ENCODE measurements at places on chromosomes 3 and 15.

DNA sequence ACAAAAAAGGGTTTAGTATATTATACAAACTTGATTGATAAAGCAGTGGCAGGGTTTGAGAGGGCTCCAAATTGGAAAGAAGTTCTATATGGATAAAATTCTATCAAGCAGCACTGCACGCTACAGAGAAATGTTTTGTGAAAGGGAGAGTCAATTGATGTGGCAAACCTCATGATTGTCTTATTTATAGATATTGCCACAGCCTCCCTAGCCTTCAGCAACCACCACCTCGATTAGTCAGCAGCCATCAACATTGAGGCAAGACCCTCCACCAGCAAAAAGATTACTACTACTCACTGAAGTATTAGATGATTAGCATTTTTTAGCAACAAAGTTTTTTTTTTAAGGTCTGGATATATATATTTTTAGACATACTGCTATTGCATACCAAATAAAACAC, 296.7 kb downstream of the CHST2 start:
- DNase-seq, result no peak

DNA sequence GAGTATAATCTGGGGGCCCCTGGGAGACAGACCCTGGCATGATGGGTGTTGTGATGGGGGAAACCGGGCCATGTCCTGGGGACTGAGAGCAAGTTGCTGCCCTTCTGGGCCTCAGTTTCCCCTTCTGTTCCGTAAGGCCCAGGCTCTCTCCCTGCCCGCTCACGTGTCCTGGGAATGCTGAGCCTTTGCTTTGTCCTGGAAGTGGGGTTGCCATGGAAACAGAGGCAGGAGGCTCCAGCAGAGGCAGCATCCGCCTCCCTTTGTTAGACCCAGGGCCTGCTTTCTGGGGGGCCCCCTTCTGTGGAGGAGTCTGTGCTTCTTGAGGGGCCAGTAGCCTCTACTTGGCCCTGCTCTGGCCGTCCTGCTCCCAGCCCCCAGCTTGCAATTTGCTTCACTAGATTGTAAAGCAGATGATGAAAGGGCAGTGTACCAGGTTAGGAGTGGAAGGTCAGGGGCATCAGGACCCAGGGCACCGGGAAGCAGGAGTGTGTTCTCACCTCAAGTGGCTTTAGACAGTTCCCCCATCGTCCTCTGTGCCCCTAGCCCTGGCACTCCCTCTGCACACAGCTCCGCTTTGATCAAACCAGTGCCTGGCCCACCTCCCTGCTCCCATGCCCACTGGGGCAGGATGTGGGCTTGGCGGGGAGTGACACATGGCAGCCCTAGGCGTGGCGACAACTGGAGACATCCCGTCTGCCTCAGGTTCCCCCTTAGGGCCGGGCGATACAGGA, 105.6 kb downstream of the FBLN2 start:
- DNase-seq, result no peak

DNA sequence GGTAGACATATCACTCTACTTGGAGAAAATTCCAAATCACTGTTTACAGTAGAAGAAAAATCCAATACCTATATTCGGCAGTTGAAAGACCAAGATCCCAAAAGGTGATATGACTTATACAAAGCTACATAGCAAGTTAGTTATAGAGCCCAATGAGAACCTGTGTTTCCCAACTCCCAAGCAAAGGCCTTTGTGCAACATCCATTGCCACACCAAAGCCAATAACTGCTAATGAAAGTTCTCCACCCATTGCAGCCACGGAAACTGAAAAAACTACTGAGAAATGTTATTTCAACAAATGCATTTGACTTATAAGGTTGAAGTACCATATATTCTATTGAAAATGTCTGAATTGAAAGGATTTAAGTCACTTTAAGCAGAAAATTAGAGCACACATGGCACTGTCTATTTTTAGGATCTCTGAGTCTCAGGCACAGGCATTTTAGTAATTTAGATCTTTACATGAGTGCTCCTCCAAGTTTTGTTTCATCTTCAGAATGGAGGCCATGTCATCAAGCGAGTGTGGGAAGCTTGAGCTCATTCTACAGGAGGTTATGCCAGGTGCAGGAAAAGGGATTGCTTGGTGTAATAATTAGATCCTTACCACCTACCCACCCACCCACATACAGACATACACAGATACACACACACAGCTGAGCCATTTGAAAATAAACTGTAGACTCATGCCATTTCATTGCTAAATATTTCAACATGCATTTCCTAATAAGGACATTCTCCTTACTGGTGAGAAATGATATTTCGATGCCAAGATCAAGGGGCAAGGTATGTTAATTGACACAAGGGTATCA, 19.7 kb upstream of the ANO10 start:
- DNase-seq, result peak; percentile 29

DNA sequence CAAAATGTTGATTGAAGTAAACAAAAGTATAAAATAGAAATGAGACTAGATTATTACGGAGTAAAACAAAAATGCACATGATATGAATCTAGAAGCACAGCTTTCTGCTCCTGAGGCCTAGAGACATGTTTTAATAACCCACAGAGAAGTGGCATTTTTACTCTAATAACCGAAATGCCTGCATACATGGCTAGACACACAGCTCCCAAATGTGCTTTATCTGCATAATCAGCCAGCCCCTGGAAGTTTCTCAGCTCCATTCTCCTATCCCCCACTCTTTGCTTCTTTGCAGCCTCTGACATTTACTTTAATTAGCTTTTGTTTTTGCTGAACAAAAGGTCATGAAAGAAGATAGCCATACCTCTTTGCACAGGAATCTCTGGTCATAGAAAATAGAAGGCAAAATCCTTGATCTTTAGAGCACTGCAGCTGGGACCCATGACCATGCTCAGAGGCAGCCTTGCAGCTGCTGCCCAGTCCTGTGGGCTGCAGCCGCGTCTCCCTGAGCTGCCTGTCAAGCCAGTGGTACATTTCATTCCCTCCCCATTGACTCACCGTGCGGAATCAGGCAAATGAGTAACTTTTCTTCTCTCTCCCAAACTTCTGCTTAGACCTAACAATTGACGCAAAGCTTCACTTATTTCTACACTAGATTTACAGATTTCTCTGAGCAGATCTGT, at the start of gene VEPH1:
TSS of gene VEPH1 (minus strand) at position 501 of the 680 bp plus-strand sequence. CDS start 8,067 bp downstream, outside the sequence.
- no peak for DNase-seq

DNA sequence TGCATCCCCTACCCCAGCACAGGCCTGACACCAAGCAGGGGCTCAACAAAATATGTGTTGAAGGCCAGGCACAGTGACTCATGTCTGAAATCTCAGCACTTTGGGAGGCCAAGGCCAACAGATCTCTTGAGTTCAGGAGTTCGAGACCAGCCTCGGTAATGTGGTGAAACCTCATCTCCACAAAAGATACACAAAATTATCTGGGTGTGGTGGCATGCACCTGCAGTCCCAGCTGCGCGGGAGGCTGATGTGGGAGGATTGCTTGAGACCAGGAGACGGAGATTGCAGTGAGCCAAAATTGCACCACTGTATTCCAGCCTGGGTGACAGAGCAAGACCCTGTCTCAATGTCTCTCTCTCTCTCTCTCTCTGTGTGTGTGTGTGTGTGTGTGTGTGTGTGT, 30.7 kb upstream of the CYP11A1 start:
- no peak for DNase-seq

DNA sequence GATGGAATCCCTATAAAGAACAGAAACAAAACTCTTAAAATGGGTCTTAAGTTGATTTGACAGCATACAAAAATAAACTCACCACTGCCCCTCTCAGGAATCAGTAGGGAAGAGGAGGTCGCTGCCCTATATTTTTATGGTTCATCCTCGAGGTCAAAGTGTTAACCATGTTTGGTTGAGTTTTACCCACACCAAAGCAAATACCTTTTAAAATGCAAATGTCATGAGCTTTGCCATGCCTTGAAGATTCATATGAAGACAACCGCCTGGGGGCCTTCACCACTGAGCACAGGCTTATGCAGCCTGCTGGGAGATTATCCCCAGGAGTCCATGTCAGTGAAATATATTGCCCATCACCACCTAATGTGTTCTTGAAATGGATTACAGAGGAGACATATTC, 66.1 kb downstream of the GLB1 start:
- DNase-seq, result peak; percentile 33

- no peak for DNase-seq
These were observed 3.3 kb upstream of the WNT5A start for GRCh38 chr3:55490276-55490913.

- DNase-seq, result no peak
These were observed 41.3 kb upstream of the UBE2E1 start for GRCh38 chr3:23764407-23764806.

DNA sequence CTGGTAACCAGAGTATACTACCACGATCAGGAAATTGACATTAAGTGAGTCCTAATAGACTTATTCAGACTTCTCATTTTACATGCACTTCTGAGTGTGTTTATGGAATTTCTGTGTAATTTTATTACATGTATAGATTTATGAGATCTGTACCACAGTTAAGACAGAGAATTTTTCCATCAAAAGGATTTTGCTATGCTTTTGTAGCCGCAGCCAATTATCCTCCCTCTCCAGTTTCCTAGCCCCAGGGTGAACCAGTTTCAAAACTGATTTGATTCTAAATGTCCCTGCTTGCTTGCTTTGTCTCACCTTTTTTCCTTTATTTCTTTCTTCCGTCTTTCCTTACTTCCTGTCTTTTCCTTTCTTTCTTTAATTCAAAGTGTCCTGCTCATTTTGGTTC, 661.2 kb upstream of the BCHE start:
- DNase-seq, result no peak

DNA sequence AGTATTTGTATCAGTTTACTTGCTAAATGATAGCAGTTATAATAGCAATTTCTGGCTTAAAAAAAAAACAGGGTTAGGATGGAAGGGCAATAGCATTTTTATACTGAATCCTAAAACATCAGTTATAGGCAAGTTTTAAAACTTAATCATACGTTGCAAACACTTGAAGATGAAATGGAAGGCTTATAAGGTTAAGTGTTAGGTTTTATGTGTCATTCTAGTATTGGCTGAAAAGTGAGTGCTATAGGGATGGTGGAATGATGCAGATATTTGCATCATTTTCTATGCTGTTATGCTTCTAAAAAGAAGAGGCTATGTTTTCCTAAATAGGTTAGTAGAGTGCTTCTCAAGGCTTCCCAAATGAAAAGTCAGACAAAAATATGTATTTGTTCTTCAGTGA, 23.3 kb downstream of the ARIH1 start:
- DNase-seq, result no peak

DNA sequence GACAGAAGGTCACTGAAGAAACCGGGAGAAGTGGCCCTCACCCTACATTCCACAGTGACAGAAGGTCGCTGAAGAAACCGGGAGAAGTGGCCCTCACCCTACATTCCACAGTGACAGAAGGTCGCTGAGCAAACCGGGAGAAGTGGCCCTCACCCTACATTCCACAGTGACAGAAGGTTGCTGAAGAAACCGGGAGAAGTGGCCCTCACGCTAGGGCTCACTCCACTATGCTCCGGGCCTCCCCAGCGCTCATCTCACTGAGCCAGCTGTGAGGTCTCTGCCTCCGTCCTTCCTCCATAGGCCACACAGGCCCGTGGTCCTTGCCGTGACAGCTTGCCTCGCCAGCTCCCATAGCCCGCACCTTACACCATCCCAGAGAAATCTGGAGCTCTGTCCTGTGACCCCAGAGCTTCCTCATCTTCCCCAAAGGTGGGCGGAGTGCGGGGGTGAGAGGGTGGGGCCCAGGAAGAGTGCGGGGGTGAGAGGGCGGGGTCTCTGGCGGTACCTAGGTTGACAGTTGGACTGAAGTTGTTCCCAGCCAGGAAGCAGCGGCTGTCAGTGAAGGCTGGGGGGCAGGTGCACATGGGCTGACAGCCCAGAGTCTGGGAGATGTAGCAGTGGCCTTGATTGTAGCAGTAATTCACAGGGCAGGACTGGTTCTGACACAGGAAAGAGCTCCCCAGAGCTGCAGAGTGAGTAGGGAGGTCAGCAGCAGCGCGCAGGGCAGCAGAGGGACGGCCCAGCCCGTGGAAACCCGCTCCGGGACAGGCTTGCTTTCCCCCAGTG, 32.0 kb downstream of the MUC20 start:
- no peak for DNase-seq

DNA sequence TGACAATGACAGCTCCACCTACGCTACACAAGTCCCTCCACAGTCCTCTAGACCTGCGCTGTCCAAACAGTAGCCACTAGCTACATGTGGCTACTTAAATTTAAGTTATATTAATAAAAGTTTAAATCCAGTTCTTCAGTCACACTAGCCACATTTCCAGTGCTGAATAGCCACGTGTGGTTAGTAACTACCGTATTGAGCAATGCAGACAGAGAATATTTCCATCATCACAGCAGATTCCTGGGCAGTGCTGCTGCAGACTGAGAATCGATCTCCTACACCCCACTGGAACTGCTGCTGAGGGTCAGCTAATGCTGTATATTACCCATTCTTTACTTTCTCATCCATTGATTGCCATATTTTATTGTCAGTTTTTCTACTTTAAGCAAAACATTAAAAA, 40.9 kb downstream of the HDC start:
- no peak for DNase-seq

DNA sequence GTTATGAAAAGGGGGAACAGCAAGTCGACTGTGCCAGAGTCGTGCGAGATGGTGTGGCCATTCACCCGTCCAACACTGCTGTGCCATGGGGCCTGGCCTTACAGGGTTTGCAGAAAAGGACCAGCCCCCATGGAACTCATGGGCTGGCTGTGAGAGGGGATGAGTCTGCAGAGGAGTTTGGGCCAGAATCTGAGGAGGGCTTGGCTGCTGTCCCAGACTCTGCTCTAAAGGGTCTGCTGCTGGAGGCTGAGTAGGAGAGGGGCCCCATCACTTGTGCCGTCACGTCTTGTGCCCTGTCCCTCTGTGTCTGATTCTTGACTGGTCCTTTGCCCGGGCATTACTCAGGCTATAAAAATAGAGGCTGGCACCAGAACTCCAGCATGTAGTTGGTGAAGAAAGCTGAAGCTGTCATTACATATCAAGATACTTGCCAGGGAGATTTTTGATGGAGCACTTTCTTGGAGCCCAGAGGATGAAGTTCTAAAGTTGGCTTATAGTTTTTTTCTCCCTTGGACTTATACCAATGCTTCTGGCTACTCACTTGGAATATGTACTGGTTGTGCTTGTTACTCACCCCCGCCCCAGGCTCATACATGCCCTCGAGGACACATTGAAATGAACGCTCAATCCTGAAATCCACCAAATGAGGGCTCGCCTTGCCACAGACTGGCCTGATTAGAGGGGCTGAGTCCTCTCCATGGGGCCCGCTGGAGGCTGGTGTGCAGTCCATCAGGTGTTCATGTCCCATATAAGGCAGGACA, 10.2 kb downstream of the PXYLP1 start:
- DNase-seq, result no peak

GRCh38 chr3:156533205-156533604, 21.7 kb downstream of the SSR3 start:
- no peak for DNase-seq

- peak; percentile 67 for DNase-seq
These were observed 654 bp downstream of the PIK3CA start for GRCh38 chr3:179148616-179149405.

DNA sequence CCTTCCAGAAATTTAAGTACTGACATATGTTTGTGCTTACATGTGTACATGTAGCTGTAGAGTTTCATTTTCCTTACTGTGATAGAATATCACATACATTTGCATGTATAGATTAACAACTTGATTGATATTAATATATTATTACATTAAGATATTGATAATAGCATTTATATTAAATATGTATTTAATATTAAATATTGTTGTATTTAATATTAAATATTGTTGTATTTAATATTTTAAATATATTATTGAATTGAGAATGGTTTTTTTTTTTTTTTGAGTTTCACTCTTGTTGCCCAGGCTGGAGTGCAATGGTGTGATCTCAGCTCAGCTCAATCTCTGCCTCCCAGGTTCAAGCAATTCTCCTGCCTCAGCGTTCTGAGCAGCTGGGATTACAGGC, 76.5 kb downstream of the MYH15 start:
- no peak for DNase-seq

GRCh38 chr3:42098171-42098570, 7.0 kb downstream of the TRAK1 start:
- no peak for DNase-seq

GRCh38 chr3:45992133-45992729, 3.4 kb downstream of the FYCO1 start:
- DNase-seq, result no peak

Data from hematopoietic multipotent progenitor cell treated with erythropoietin and hydrocortisone succinate and interleukin-3 and kit ligand, for 6 days (in vitro differentiated cells).